ENCODE measurements at places on chromosomes 6 and 20.
A peak's percentile ranks its signal among the peaks of the same experiment; 100 is the strongest.

DNA sequence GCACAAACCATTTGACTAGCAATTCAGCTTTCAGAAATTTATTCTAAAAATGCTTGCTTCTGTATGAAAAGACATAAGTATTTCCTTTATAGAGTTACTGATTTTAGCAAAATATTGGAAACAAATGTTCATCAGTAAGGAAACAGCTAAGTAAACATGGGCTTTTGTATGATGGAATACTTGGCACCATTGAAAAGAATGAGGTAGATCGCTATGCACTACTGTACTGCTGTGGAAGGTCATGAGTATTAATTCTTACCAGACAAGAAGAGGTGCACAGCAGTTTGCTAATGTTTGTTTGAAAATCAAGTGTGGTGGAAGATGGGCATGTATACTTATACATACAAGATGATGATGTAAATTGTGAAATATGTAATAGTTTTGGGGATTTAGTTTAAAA lies 73.0 kb downstream of the FARS2 start:
- no peak for DNase-seq

- DNase-seq, result no peak
Observed at GRCh38 chr6:168232989-168233874, 86.3 kb downstream of the DACT2 start.

GRCh38 chr20:48910347-48910781 lies 11.1 kb upstream of the ARFGEF2 start:
- DNase-seq, result no peak

GRCh38 chr6:71080133-71080532 lies 123.3 kb upstream of the B3GAT2 start:
- DNase-seq, result no peak

DNA sequence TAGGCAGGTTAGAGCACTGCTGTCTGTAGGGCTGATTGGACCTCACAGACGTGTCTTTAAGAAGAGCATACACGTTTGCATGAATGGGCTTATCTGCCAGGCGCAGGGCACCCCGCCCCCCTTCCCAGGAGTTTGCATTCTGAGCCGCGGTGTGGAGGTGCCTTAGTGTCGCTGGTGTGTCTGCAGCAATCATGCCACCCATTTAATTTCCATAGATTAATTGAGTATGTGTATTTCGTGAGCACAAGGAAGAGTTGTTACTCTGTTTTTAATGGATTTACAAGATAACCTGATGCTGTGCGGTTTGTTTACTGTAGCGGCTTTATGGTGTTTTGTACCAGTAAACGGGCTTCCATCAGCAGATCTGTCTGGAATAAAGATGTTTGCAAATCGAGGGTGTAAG lies 107.7 kb downstream of the ZDHHC14 start:
- DNase-seq, result peak; percentile 48

- no peak for DNase-seq
Observed at GRCh38 chr20:56875052-56875659, 246.1 kb downstream of the TFAP2C start.

DNA sequence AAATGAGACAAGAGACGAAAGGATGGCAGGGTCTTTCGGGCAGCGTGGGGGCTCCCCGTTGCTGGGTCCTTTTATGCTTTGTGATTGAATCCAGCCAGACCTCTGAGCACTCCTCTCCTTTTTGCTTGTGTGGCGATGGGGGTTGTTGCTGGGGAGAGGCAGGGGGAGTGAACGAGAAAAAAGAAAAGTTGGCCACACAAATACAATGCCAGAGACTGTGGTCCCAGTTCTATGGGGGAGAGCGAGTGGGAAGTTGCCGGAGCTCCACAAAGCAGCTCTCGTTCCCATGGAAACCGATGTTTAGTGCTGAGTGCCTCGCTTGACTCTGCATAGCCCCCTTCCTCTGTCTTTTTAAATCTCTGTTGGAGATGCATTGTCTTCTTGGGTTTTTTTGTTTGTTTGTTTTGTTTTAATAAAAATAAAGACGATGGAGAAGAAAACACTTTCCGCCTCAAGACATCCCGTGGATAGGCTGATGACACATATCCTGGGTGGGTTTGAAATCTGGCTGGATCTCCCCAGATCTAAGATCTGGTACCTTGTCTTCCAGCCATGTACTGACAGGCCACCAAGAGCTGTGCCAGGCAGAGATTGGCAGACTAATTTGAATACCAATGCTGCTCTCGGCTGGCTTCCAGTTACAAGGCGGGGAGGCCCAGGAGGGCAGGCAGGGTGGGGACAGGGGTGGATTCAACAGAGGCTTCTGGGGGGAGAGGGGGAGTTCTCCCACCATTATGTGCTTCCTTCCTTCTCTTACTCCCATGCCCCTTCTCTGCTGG lies 529.3 kb downstream of the QKI start:
- no peak for DNase-seq

- no peak for DNase-seq
Observed at GRCh38 chr6:20718705-20719653, 184.7 kb downstream of the CDKAL1 start.

GRCh38 chr20:63619505-63619904 lies 7.4 kb downstream of the GMEB2 start:
- DNase-seq, result no peak

DNA sequence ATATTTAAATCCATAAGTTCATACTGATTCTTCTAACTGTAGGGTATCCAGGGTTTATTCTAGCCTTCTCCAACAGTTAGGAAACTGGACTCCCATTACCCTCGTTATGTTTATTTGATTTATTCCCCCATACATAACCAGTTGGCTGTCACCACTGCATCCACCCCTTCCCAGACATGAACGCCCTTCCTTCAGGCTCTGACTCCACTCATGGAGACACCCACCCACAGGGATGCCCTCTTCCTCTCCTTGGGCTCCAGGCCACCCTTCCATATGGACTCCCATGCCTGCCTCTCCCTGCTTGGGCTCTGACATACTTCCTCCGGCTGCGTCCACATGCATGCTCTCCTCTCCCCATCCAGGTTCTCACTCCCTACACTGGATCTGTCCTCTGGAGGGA lies 124.0 kb downstream of the FIG4 start:
- no peak for DNase-seq

GRCh38 chr20:32611286-32611685 lies 26.2 kb upstream of the NOL4L start:
- DNase-seq, result no peak

GRCh38 chr20:53447316-53447715 lies 146.3 kb downstream of the ZNF217 start:
- DNase-seq, result no peak

- DNase-seq, result no peak
Observed at GRCh38 chr6:107641500-107641941, 151.6 kb downstream of the SOBP start.

- no peak for DNase-seq
Observed at GRCh38 chr6:149064660-149065015, 252.9 kb upstream of the TAB2 start.

GRCh38 chr6:118152524-118152923 lies 245.5 kb downstream of the SLC35F1 start:
- DNase-seq, result no peak

GRCh38 chr6:131687022-131687421 lies 14.2 kb downstream of the OR2A4 start:
- no peak for DNase-seq

DNA sequence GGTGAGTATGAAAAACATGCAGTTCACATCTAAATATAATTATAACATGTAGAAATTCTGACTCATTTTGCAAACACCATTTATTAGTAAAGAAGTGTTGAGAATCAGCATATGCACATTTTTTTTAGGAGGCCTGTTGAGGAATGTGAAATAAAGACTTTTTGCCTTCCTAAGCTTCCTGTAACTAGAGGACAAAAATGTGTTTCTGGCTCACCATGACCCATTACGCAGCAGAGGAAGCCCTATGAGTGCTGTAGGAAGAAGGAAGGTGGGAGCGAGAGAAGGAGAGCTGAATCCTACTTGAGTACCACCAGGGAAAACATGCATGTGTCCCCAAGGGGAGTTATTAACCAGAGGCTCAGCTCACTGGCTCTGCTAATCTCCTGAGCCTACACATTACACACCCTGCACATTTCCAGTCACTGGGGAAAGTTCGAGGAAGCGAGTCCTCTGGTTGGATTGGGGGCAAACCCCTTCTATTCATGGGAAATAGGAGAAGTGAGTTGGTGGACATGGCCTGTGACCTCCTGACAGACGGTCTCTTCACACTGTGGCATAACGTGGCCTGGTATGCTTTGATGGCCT lies 540.5 kb upstream of the JAG1 start:
- DNase-seq, result no peak

GRCh38 chr6:119026822-119027221 lies 51.6 kb downstream of the FAM184A start:
- DNase-seq, result no peak

Measured in NCI-H2227 treated with DMSO at 0.1 percent for 48 hours (cell line).